ENCODE measurements at places on chromosomes 16 and 17.

- no peak for DNase-seq
Measured at GRCh38 chr17:78426293-78426879, 47.9 kb downstream of the PGS1 start.

DNA sequence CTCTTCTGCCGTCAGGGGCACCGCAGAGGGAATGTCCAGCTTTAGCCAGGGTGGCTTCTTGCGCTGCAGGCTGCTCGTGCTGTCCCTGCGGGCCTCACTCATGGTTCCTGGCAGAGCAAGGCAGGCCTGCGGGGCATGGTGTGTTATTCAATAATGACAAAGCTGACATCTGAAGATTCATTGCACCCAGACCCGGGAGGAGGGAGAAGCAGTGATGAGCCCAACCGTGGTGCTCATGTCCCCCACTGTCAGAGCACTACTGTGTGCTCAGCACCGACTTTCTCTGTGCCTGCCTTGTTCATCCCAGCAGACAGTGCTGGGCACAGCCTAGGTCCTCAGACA is 7.5 kb downstream of the RHBDF1 start:
- DNase-seq = no peak

- no peak for DNase-seq
Measured at GRCh38 chr17:83081684-83082201, 2.3 kb downstream of the METRNL start.

- no peak for DNase-seq
Measured at GRCh38 chr17:58367461-58367860, 15.5 kb upstream of the SUPT4H1 start.

- no peak for DNase-seq
Measured at GRCh38 chr16:65845466-65846209, 520.9 kb upstream of the CDH5 start.

DNA sequence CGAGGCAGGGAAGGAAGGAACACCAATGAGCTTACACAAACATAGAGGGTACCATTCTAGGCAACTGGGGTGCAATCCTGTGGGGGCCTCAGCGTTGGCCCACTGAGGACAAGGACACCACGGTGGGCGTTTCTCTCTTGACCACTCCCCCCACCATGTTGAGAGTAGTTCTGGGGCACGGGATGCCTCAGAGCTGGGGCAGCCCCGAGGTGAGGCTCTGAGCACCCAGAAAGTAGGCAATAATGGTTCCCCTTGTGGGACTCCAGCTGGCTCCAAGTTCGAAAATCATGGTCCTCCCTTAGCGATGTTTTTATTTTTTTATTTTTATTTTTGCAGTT is 5.1 kb downstream of the PRSS21 start:
- DNase-seq = no peak

DNA sequence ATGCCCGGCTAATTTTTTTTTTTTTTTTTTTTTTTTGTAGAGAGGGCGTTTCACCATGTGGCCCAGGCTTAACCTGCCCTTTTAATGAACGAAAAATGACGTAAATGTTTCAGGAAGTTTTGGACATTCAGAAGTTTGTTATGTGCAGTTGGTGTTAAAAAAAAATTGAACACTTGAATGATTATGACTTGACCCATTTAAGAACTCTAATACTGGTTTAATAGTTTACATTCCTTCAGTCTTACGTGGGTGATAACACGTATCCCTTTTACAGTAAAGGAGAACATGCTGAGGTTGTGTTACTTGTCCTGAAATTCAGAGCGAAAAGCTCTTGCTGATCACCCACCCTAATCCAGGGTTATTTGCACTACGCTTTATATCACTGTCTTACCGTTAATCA is 1.7 kb downstream of the MLYCD start:
- no peak for DNase-seq

GRCh38 chr16:54632322-54633220 is 298.1 kb upstream of the IRX5 start:
- no peak for DNase-seq

DNA sequence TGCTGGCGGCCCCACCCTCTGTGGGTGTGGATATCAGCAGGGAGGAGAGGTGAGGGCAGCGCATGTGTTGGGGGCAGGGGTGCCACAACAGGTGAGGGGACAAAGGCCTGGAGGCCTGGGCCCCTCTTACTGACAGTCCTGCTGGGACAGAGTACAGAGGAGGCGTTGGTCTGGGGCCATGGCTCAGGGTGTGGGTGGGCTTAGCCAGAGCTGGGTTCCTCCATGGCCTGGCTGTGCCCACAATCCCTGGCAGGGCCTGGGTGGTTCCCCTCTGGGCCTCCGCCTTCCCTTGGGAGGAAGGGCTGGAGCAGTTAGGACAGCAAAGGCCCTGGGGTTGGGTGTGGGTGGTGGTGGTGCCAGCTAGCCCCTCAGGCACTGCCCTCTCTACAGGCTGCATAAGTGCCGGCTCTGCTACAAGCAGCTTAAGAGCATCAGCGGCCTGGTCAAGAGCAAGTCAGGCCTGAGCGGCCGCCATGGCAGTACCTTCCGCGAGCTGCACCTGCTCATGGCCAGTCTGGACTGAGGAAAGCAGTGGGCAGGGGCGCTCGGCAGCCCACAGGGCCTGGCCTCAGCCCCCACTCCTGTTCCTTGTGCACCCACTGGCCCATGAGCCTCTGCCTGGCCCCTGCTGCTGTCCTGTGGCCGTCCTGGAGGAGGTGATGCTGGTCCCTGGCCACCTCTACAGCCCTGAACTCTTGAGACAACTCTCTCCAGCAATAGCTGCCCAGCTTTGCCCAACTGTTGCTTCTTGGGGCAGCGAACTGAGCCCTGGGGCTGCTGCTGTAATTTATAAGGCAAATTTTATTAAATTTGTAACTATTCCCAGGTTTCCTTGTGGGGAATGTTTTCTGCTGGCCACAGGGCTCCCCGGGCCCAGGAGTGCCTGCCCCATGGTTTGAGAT is 21.1 kb downstream of the KATNB1 start:
- DNase-seq = no peak

DNA sequence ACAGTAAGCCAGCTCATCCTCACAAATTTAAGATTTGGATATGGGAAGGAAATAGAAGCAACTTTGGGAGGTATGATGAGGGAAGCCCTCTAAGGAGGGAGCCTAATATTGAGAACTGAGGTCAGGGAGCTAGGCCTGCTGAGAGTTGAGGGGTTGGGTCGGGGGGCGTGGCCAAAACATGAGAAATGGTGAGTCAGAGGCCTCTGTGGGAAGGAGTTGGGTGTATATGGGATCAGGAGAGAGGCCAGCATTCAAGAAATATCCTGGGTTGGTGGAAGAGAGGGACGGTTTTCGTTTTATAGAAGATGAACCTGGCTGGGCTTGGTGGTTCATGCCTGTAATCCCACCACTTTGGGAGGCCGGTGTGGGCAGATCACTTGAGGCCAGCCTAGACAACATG is 48.4 kb downstream of the CLEC16A start:
- DNase-seq = no peak

DNA sequence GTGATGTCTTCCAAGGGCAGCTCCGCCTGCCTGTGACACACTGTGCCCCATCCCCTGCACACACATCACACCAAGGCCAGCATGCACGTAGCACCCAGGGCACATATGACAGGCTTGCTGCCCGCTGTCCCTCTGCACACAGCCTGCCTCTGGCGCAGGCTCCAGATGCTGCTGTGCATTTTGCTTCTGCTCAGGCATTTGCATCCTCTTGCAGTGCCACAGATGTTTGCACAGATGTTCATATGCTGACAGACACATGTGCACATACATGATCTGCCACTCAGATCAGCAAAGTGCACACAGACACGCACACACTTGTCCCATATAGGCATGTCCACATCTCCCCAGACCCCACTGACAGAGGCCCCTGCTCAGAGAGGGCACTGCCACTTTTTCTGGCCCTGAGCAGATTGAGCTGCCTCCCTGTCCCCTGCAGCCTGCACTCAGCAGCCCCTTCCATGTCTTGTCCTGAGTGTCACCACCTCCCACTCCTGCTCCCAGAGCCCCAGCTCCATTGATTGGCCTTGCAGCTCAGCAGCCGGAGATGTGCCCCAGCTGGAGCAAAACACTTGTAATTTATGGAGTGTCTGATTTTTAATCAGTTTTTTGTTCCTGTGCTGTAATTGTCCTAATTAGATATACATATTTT is 115.1 kb upstream of the RPL38 start:
- no peak for DNase-seq

DNA sequence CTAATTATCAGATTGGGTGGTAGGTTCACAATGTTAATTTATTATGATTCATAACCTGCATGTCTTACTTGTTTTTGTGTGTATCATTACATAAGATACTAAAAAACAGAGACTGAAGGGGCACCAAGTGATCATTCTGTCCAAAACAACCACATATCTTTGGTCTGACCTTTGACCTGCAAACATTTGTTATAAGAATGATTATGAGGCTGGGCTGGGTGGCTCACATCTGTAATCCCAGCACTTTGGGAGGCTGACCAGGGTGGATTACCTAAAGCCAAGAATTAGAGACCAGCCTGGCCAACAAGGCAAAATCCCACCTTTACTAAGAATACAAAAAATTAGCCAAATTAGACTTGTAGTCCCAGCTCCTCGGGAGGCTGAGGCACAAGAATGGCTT is 116.4 kb downstream of the SPAG9 start:
- no peak for DNase-seq

GRCh38 chr16:87468550-87468949 is 24.3 kb downstream of the ZCCHC14 start:
- no peak for DNase-seq

- no peak for DNase-seq
Measured at GRCh38 chr16:10679921-10680320, 14.8 kb downstream of the TEKT5 start.

DNA sequence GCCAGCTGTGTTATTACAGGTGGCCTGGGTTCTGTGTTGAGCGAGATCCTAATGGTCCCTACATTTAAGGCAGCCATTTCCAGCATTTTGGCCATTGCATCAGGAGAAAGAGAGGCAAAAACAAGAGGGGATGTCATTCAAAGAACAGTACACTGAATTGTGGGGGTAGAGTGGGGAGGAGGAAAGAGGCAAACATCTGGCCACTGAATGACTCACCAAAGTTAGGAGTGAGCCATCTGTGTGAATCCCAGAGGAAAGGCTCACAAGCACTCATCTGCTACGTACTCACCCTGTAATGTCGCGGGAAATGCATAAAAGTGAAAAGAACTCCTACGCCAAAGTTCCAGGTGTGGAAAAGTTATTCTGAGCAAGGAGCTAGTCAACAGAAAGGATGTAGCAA is 16.7 kb downstream of the KRABD2 start:
- no peak for DNase-seq

GRCh38 chr16:7436306-7436705 is 103.7 kb downstream of the RBFOX1 start:
- DNase-seq = no peak

DNA sequence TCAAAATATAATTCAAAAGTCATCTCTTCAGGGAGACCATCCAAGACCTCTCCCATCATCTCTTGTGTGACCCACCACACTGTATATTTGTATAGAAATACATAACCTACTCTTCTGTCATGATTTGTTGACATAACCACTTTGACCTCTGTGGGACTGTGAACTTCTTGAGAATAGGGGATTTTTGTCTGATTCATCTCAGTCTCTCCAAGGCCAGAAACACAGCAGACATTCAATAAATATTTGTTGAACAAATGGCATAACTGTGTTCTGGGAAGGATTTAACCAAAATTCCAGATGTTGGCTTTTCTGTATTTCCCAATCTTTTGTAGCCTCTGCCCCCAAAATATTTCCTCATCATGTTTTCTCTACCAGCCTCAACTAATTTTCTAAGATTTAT is 169.7 kb downstream of the CDH11 start:
- DNase-seq = no peak

- no peak for DNase-seq
Measured at GRCh38 chr17:20996724-20997615, 45.8 kb downstream of the USP22 start.

DNA sequence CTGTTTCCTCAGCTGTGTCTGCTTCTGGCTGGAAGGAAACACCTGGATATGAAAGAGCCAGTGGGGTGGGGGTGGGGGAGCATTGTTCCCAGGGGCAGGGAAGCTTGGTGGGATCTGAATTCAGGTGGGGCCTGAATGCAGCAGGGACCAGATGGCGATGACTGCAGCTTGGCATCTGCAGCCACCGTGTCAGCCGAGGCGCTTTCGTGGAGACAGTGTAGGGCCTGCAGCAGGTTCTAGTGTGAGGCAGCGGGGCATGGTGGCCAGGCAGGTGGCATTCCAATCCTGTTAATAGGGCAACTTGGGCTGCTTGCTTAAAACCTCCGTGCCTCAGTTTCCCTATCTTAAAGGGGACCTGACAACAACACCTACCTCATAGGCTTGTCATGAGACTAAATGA is 1.7 kb downstream of the PIK3R6 start:
- DNase-seq = no peak

DNA sequence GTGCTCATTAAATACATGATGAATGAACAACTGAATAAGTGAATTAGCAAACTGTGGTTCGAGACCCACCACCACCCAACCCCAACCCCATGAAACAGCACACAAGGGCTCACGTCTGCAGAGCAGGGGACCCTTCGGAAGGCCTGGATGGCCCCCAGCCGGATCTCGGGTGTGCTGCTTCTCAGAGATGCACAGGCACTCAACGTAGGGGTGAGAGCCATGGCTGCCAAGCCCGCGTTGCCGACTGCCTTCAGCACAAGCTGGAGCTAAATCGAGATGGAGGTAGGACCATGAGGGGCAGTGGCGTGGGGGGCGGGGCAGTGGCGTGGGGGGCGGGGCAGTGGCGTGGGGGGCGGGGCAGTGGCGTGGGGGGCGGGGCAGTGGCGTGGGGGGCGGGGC is 93.2 kb downstream of the LITAF start:
- DNase-seq = no peak

GRCh38 chr16:86050591-86051367 is 151.8 kb downstream of the IRF8 start:
- DNase-seq = no peak

- DNase-seq = no peak
Measured at GRCh38 chr17:2571523-2572303, 21.7 kb upstream of the PAFAH1B1 start.

Data from stimulated activated CD8-positive, alpha-beta memory T cell treated with anti-CD3 and anti-CD28 coated beads, Interleukin-4, amount 100 ng/mL, for 1 hour (primary cell).